ENCODE measurements at places on chromosomes 2 and 18.

GRCh38 chr18:8290435-8290834 is 318.8 kb upstream of the RAB12 start:
- no peak for DNase-seq

- DNase-seq: no peak
These were observed 78.0 kb upstream of the HNMT start for GRCh38 chr2:137886083-137886831.

GRCh38 chr2:232487385-232488096 is at the start of gene ECEL1:
TSS of gene ECEL1 (minus strand) at chr2:232487834. CDS start at chr2:232486653, 1,181 bp downstream.
- DNase-seq: no peak

- DNase-seq: no peak
These were observed 35.6 kb downstream of the SPC25 start for GRCh38 chr2:168854651-168855050.

- DNase-seq: no peak
These were observed 4.6 kb downstream of the MBP start for GRCh38 chr18:77127769-77128671.

All from activated CD8-positive, alpha-beta memory T cell treated with anti-CD3 and anti-CD28 coated beads for 1 hour (primary cell).